ENCODE measurements at places on chromosomes 6 and 20.

- DNase-seq = no peak
Measured at GRCh38 chr20:3121271-3121911, 36.9 kb upstream of the AVP start.

DNA sequence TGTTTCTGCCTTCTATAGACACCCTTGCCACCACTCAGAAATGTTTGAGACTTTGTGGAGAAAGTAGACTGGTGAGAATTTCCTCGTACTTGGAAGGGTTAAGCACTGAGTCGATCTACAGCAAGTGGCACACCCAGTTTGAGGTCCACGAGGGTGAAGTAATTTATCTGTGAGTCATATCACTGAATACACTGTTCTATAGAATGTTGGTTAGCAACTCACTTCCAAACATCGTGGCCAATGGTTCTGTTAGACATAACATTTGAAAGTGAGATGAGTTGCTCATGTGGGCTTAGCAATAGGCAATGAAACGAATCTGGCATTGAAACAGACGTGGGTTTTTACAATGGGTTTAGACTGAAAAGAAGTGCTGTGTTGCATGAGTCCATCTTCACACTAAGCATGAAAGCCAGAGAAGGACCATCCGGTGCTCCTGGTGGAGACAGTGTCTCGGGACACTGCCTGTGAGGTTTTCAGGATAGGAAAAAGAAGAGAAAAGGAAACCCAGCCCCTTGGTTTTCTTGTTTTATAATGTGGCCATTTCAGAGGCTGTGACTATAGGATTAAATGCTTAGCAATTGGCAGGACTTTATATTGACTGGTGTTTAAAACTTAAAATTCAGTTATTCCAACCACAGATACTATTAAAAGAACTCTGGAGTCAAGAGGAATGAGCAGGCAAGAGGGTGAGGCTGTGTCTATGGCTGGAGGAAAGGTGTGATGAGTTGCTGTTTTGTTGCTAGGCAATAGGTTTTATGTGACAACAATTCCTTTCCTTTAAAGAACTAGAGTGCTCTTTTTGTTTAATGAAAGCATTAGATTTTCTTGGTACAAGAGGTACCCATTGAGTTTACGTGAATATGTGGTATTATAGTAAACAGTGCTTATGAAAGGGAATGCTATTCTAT lies 31.0 kb upstream of the EZR start:
- DNase-seq = no peak

GRCh38 chr6:26028746-26029569 lies 58.3 kb upstream of the HFE start:
- DNase-seq = no peak

GRCh38 chr6:49668083-49668511 lies 31.5 kb upstream of the RHAG start:
- DNase-seq = no peak

DNA sequence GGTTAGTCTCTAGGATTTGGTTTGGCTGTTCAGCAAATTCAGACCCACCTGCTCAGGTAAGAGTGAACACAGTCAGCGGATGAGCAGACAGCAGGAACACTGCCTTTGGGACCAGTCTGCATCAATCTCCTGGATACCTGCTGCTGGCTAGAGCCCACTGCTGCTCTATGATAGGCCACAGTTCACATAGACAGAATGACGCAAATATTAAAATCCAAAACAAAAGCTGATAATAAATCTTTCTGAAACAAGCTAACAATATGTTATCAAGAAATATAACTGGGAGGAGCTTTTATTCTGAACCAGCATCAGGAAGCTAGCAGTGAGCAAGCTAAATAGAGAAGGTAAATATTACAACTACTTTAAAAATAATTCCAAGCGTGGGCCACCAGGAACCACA lies at the start of gene TAAR1:
TAAR1 (minus strand) TSS at position 101 of the 400 bp plus-strand sequence. CDS start 13,179 bp downstream, outside the sequence.
- no peak for DNase-seq

DNA sequence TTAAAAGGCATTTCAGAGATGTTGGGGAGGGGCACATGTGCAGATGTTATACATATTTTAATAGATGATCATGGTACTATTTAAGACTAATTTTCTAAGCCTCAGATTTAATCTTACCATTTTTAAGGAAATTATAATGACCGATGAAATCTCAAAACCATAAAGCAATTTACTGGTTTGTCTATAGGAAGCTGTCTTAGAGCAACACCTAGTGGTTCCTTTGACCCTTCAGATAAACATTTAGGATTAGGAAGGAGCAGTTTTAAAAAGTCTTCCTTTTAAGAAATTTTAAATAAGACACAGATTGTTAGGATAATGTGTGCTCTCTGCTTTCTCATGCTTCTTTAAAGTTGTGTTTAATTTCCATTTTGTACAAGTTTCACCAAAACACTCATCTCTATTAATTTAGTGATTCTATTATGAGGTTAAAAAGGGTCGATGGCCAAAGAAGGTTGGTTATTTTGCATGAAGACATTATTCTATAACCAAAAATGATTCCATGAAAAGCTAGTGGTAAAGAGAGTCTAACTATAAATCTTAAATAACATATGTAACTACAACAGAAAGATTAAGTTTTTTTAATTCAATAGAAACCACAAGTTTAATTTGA lies 376.4 kb downstream of the HACE1 start:
- DNase-seq = no peak

DNA sequence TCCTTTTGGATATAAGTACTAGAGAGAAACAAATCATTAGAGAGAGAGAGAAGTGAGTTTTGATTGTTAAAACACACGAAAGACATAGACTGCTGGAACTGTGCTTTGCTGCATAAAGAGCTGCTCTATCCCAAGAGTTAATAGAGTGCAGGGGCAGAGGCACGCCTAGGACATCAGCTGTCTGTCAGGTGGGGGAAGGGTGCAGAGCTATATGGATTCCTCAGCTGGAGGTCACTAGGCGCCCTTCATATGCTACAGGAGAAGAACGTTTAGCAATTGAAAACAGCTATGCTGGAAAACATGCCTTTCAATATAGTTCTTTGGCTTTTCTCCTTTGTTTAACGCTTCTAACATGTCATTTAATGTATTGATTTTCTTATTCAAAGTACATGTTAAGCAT lies 169.0 kb upstream of the MCHR2 start:
- no peak for DNase-seq

All from vagina (tissue), 2 donors.